ENCODE measurements at places on chromosomes 3 and 15.

DNA sequence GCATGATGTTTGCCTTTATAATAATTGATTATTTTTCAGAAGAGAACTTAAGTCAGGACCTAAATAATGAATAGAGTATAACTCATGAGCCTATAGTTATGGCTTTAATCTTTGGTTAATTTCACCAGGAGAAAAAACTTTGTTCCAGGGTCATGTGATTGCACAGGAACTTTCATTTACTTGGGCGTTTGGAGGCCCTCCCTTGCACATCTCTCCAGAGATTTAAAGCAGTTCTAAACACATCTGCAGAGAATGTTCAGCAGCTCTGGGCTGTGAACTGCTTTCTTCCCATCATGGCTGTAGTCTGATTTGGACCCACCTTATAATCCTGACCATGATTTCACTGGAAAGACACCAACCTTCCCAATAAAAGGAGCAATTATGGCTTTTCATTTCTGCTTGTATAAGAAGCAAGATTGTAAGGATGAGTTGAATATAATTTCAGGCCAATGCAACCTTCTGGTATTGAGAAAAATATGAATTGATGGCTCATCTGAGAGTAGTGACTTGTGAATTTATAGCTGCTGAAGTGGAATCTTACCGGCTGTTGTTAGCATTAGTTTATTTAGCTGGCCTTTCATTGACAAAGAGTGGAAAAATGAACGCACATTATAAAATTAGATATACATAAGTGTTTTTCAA, 80.9 kb upstream of the PRTG start:
- no peak for DNase-seq

DNA sequence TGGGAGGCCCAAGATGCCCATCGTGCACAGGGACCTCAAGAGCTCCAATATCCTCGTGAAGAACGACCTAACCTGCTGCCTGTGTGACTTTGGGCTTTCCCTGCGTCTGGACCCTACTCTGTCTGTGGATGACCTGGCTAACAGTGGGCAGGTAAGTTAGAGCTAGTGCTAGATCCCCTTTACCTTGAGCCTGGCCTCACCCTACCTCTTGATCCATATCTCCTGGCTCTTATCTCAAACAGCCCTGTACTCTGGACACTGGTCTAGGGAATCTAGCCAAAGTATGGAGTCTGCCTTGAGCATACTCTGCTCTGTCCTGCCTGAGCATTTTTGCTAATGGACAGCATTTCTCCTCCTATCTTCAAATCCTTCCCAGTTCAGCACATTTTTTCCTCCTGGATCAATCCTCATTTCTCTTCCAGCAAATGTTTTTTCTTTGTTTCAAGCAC, 65.9 kb downstream of the TGFBR2 start:
- no peak for DNase-seq

- DNase-seq: no peak
Observed at GRCh38 chr3:12345584-12346494, 57.0 kb downstream of the PPARG start.

DNA sequence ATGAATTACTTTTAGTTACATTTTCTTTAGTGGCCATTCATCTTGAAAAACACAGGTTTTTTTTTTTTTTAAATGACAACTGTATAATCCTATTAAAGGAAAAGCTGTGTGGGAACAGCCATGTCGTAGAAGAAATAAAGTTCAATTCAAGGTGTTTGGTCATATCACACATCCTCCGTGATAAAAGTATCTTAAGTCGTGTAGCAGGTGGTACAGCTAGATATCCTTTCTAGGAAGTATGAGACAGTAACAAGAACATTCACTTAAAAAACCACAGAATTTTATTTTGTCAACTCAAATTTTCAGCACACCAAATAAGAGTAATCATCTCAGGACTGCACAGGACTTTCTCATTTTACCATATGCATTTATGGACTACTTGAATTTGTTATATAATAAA, 16.1 kb downstream of the ZDHHC23 start:
- no peak for DNase-seq

GRCh38 chr3:55624238-55624637, 137.1 kb upstream of the WNT5A start:
- no peak for DNase-seq

DNA sequence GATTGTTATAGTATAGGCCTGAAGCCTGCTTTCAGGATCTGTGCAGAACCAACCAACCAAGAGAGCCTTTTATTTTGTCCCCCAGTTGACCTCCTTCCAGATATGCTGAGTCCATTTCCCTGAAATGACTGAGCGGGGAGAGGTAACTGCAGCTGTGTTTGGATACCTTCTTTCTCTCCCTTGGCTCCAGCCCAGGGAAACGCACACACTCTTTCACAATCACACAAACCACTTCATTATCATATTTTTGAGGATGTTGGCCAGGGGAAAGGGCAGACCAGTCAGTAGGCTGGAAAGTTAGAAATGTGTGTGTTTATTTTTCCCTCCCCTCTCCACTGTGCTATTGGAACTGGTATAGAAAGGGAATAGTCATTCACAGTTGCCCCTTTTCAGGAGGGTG, 417.7 kb upstream of the TBL1XR1 start:
- peak; percentile 89 for DNase-seq

DNA sequence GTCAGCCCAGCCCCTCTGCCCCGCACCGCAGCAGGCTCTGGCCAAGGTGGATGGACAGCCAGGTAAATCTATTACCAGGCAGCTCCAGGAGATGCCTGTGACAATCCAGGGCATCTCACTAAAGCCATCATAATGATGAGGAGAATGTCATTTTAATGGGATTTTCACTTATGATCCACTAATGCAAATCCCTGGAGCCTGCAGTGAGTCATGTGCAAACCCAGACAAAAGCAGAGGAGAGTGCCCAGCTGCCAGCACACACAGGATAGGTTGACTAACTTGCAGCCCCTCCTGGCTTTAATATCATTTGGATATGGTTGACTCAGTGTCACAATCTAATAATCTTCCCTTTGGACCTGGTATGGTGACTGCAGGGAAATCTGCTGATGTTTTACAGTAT, 206.9 kb upstream of the TRIM42 start:
- DNase-seq: no peak

- DNase-seq: peak; percentile 40
Observed at GRCh38 chr3:73685061-73685460, 60.3 kb upstream of the PDZRN3 start.

DNA sequence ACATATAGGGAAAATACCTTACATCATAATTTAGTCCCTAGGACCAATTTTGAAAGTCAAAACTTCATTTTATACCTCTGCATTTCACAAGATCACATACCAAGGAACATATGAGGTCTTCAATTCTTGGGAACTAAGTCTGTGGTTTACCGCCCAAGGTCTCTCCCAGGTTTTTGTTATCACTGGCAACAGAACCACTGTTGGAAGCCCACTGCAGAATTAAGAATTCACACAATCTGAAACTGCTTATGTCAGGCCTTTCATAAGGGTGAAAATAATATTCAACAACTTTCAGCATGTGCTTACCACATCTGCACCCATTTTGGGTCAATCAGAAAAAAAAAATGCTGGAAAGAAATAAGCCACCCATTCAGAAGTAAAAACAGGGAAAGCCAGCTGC, 107.2 kb upstream of the MME start:
- no peak for DNase-seq

DNA sequence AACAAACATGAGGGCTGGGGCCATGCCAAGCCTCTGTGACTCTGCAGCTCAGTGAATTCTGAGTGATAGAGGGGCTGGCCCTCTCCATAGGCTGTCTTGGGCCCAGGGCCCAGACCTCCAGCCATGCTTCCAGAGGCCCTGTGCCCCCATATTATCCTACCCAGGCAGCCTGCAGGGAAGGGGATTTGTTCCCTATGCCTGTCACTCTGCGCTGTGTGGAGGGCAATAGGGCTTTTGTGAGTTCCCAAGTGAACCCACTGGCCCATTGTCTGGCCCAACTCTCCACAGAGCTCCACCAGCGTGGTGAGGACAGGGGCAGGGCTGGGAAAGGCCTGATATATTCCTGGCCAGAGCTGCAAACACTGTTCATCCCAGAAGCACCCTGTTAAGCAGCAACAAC, 113.2 kb downstream of the EPHB1 start:
- no peak for DNase-seq

DNA sequence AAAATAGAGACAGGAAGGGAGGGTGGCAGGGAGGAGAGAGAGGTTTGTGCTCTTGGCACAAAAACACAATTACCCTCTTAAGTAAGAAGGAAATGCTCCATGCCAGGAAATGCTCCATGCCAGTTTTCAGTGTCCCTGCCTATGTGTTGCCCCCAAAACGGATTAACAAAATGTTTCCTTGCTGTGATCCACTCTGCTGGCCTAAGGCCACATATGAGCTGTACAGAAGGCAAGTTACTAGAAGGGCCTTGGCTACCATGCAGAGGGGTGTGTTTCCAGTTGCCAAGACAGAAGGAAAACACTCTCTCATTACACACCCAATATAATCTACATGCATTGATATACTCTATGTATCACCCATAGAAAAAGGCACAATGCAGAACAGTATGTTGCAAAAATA, 98.2 kb upstream of the PTPRG start:
- DNase-seq: peak; percentile 57

DNA sequence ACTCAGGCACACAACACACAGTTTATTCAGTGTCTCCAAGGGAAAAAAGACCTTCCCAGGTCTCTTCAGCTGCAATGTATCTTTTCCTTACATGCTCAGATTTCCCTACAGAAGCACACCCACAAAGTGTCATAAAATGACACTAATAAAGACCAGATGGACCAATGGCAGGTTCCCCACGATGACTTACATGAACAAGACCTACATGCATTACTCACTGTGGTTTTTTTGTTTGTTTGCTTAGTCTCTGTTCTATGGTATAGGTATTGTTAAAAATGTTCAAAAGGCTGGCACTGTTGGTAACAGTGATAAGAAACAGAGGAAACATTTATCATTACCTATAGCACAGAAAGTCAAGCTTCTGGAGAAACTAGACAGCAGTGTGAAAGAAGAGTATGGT, 318.2 kb upstream of the TMCO5A start:
- no peak for DNase-seq

GRCh38 chr15:89129123-89129815, 41.0 kb downstream of the ABHD2 start:
- DNase-seq: peak; percentile 25

GRCh38 chr15:97224191-97224641, 736.3 kb upstream of the ARRDC4 start:
- DNase-seq: no peak

DNA sequence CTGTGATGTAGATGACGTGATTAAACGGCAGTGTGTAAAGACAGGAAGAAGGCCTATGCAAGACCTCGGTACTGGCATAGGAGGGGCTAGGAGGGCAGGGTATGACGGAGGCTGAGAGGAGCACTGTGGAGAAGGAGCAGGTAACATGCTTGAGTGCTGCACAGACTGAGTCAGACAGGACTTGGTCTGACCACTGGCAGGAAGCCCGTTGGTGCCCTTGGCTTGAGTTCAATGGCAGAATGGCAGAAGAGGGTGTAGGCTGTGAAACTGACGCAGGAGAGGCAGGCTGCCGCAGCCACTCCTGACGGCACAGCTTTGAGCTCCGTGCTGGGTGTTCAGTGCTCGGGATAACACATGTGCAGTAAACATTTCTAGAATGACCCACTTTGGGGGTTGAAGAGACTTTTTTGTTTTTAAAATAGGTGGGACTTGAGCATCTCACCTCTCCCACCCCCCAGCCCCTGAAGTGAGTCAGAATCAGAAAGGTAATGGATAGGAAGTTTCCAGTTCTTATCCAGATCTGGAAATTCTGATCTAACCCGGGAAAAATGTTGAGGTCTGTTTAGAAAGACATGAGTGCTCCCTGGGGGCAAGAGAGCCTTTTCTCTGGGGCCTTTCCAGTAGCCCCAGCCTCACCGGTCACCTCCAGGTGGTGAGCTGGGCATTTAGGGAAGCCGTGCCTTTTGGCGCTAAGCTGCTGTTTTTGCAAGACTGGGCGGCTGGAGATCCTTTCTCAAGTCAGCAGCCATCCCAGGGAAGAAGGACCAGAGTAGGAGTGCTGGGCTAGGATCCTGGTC, 126.4 kb downstream of the RPLP1 start:
- DNase-seq: peak; percentile 19

GRCh38 chr15:92711457-92711831, 55.9 kb upstream of the FAM174B start:
- no peak for DNase-seq

GRCh38 chr3:106184540-106185457, 316.0 kb upstream of the CBLB start:
- DNase-seq: no peak

DNA sequence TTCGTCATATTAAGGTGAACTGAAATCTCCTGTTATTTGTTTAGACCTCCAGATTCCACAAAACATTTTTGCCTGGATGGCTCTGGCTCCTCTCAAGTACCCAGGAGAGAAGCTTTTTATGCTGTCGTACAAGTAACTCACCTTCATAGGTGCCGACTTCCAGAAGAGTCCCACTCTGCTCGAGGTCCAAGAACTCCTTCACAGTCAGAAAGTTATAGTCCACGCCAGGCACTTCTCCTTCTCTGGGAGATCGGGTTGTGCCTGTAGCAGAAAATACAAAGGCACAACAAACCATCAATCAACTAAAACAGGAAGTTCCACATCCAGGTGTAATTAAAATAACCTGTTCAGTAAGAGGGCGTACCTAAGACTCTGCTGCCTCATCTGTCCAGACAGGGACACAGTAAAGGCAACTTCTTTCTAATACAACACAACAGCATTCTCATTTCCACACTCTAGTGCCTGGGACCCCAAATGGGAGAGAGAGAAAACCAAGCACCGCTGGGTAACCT, 545.3 kb downstream of the MAGI1 start:
- no peak for DNase-seq

- DNase-seq: no peak
Observed at GRCh38 chr3:10721101-10721500, 94.9 kb upstream of the SLC6A11 start.

DNA sequence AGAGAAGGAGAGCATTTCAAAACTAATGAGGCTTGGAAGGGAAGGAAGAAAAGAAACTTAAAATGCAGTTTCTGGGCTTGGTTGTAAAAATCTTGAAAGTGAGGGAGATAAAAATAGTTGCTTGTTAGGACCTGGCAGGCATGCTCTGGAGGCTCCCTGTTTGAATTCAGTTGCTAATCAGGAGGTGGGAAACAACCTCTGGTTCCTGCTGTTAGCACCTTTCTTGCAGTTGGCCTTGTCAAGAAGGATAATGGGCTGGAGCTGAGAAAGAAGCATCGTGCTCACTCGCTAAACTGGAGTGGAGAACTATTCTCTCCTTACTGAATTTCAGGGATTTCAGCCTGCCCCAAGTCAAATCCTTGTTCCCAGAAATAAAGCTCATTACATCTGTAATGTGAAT, 23.4 kb downstream of the SNAPC5 start:
- no peak for DNase-seq

DNA sequence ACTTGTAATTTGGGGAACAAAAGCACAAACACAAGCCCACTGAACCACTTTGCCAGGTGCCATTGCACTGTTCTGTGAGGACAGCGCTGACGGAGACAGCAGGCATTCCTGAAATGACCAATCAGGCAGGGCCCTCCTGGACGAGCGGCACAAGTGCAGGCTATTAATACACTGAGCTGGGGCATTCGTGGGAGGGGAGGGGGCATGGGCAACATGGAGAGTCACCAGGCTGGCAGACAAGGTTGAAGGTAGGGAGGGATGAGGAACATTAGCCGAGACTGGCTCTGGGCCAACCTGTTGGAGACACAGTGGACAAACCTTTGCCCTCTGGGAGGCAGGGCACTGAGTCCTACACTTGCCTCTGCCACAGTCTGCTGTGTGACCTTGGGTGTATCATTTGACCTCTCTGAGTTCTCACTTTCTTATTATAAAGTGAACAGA, 45.6 kb downstream of the NOX5 start:
- no peak for DNase-seq

- no peak for DNase-seq
Observed at GRCh38 chr3:40913192-40913591, 286.1 kb upstream of the CTNNB1 start.

- DNase-seq: no peak
Observed at GRCh38 chr3:74470313-74470712, 144.1 kb downstream of the CNTN3 start.

- no peak for DNase-seq
Observed at GRCh38 chr3:8206971-8207617, 294.5 kb upstream of the LMCD1 start.
